ENCODE measurements at places on chromosomes 4 and X.

- DNase-seq = no peak
These were observed 84.6 kb upstream of the STS start for GRCh38 chrX:7062903-7063302.

GRCh38 chrX:55524487-55524886 is 34.8 kb upstream of the USP51 start:
- DNase-seq = no peak

DNA sequence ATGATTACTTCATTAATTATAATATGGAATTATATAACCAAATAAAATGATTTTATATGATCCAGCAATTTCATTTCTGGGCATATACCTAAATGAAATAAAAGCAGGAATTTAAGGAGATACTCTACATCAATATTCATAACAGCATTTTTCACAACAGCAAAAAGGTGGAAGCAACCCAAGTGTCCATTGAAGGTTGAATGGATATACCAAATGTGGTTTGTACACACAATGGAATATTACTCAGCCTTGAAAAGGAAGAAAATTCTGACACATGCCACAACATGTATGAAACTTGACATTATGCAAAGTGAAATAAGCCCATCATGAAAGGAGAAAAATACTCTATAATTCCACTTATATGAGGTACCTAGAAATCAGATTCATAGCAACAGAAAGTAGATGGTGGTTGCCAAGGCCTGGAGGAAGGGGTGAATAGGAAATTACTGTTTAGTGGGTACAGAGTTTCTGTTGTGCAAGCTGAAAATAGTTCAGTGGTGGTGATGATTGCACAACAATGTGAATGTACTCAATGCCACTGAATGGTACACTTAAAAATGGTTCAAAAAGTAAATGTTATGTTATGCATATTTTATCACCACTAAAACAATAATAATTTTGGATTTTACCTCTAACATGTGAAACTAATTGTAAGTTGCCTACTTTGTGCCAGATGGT is 471.5 kb downstream of the SPRY1 start:
- DNase-seq = no peak

DNA sequence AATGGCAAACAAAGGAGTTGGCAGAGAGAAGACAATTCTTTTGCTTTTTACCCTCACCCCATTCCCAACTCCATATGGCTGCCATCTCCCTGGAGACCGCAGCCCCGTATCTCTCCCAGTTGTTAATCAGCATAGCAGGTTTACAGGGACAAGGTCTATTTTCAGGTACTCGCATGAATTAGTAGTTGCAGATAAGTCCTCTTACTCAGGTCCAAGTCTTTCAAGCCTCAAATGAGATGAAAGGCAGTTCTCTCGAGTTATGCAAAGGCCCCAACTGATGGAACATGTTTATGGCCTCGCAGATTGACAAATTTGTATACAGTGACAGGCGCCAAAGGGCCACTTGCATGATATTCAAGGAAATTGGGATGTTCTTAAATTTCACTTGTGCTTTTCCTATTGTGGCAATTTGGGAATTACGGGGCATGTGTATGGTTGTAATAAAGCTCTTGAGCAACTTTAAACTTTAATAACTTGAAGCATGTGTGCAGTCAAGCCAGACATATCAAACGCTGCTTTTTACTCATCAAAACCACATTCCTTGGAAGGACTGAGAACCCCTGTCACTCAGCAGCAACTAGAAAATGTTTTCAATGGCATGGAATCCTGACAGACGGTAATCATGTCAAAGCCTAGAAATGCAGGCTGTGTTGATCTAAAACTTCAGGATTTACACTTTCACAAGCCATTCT is 45.1 kb downstream of the KDR start:
- DNase-seq = no peak

- DNase-seq = no peak
These were observed 8.4 kb upstream of the SH3RF1 start for GRCh38 chr4:169279108-169279507.

DNA sequence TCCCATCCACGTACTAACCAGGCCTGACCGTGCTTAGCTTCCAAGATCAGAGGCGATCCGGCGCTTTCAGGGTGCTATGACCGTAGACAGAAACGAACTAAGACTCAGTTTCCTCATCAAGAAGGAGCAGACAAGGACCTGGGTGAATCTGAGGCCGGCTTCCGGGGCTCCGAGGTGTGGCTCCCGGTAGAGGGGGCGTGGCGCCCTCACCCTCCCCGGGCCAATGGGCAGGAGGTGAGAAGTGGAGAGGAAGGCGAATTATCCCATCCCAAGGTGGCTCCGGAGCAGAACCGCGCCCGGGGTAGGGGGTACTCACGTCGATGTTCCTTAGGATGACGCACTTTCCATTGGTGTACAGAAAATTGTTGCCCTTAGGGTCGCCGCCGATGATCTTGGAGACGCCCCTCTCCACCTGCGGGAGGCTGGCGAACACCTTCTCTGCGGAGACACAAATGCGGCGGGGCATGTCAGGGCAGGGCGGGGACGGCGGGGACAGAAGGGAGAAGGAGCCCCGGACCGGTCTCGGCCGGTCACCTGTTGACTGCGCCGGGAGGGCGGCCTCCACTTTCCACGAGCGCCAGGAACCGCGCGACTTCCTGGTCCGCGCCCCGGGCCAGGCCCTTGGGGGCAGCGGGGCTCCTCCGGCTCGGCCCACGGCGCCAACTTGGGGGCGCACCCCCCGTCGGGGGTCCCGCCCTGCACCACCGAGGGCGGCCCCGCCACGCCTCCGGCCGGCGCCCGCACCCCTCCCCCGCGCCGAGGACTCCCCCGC is 616 bp downstream of the WDR1 start:
- DNase-seq = peak; percentile 73

GRCh38 chrX:108025954-108026600 is 18.8 kb upstream of the VSIG1 start:
- no peak for DNase-seq

DNA sequence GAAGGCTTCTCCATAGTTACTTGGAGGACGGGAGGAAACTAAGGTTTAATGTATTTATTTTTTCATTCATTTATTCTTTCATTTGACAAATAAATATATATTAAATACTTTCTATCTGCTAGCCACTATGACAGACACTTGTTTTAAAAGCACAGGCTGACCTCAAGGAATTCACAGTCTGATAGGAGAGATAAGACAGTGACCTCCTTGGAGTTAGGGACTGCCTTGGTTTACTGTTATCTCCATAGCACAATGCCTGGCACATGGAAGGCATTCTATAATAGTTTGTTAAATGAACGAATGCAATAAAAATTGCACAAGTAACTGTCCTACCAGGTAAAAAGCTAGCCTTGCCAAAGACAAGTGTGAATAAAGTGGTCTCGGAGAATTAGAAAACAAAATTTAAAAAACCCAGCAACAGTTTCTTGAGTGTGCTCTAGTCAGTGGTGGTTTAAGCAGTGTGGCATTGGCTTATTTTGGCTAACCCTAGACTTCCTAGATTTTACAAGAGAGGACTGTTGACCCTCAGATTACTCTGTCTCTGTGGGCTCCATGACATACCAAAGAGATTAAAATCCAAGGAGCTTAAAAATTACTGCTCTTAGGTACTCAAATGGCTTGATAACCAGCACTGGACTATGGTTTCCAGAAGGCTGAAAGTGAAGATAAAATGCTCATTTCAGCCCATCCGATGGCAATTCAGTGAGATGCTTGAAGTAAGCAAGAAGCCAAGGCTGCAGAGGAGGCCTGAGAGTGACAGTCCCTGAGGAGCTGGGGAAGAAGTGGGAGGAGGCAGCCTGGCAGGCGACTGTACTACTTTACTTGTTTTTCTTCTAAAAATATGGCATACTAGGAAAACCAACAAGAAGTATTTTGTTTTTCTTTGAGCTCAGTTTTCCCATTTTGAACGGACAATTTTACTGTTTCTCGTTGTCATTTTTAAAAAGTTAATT is 9.6 kb downstream of the AFP start:
- DNase-seq = no peak

DNA sequence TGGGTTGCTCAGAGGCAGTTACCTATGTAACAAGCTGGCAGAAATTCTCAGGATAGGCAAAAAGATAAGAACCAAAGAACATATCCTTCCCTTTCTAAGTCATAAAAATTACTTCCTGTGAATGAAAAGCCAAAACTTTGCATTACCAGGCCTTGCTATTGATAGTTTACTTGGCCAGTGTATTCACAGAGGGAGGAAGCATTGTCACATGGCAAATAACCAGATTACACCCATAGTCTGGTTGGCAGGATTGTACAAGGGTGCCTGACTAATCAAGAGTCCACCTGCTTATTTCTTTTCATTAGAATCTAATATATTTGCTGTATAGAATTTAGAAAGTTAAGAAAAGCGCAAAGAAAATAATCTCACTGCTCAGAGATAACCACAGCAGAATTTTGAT is 14.1 kb downstream of the XIAP start:
- DNase-seq = no peak

- no peak for DNase-seq
These were observed 48.4 kb downstream of the ARHGAP10 start for GRCh38 chr4:147780137-147780777.

DNA sequence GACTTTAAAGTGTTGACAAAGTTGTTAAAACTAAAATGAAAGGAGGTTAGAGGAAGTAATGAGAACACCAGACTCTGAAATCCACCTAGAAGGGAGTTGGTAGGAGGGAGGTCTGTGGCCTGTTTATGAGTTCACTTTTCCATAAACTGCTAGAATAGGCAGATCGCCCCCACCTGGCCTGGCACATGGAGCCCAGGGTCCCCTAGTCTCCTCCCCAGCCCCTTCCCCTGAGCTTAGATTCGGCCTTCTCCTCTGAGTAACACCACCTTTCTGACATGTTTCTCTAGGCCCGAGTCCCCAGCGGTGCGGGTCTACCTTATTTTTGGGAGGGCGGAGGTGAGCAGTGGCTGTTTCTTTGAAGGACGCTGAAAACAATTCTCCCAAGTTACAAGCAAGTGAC is 54.5 kb upstream of the FAT1 start:
- no peak for DNase-seq

GRCh38 chr4:23232987-23233386 is 540.2 kb downstream of the GBA3 start:
- no peak for DNase-seq

DNA sequence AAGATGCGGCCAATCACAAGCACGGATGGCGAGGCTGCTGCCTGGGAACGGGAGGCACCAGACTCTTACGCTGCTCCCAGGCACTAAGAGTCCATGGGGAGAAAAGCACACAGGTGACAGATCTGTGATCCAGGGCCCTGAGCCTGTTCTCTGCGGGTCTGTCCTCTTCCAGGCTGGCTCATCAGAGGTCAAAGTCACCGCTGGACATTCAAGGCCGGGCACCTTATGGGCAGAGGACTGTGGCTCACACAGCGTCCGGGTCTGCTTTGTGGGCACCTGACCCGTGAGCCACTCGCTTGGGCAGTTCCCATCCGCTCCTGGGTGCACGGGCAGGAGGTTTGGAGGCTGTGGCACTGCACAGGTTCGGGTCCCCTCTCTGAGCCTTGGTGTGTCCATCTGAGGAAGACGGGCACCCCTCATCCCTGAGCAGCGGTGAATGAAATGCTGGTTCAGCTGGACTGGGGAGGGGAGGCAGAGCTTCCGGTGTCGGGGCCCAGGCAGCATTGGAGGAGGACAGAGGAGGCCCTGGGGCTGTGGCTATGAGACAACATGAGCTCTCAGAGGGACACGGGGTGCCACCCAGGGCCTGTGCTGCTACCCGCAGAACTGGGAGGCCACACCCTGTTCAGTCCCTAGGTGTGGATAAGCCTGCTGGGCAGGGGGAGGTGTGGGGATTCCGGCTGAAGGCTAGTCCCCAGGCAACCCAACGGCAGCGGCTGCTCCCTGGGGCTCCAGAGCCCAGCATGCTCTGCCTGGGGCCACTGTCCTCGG is 61.2 kb upstream of the AFAP1 start:
- no peak for DNase-seq

DNA sequence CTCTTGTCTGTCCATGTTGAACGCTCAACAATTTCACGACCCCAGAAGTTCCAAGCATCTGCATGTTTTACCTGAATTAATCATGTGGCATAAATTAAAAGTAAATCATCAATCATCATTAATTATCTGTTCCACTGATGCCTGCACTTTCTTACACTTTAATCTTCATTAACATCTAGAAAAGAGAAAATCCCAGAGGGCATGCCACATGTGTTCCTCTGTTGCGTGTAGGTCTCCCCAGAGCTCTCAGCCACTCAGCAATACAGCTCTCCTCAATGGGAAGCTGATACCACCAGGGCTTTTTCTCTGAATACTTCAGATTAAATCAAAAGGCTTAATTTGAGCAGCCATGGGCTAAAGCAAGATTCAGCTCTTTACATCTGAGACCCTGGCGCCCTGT is 722.4 kb upstream of the TENM3 start:
- no peak for DNase-seq

DNA sequence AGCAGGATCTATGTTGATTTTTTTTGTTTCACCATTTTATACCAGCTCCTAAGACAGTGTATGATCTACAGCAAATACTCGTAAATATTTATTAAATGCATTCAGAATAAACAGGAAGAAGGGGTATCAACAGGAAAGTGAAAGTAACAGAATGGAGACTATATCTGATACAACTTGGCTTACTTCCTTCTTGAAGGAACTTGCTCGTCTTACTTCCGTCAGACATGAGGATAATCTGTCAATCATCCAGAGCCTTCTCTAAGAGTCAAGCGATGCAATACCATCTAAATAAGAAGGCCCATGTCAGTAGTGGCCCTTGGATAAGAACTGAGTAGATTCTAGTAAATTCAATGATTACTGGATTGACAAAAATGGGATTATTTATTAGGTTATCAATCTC is 84.2 kb downstream of the CAMK2D start:
- peak; percentile 45 for DNase-seq

GRCh38 chr4:73692254-73692653 is 48.1 kb upstream of the CXCL8 start:
- no peak for DNase-seq

DNA sequence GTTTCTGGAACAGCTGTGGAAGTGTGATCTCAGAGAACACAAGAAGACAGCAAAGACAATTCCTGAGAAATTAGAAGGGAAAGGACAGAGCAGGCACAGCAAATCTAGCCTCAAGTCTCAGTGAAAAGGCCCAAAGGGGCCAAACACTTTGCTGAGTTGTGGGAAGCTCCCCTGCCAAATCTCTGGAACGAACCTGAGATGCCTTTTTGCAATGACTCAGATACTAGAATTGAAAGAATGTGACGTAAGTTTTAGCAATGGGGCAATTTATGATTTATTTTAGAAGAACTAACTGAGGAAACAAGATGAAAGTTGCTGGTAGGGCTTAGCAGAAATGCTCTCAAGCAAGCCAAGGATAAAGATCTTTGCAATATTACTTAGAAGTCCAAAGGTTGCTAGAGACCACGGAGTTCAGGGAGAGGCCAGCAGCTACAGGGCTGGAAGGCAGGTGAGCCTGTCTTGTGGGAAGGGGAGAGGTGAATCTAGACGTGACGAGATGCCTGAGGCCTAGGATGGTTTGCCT is 92.8 kb downstream of the AMELX start:
- DNase-seq = no peak
